ENCODE measurements at places on chromosomes 16 and 17. TPM values are rescaled to one million over a fixed set of nuclear protein-coding genes. Genes with fewer than 3 reads are reported as not detected.

DNA sequence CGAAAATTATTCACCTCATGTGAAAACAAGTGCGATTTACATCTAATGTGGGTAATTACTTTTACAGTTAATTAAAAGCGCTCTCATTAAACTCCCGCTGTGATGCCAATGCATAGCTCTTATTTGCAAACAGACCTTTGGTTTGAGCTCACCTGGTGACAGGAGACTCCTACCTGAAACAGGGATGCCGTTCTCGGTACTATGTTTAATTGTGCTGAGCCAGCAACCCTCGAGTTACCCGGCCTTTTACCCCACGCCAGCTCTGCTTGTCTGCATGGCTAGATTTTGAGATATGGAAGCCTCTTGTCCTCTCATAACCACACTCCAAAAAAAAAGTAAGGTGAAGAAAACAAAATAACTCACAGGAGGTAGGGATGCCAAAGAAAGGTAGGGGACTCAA lies 690.4 kb upstream of the RBFOX1 start:
- DNase-seq = no peak

DNA sequence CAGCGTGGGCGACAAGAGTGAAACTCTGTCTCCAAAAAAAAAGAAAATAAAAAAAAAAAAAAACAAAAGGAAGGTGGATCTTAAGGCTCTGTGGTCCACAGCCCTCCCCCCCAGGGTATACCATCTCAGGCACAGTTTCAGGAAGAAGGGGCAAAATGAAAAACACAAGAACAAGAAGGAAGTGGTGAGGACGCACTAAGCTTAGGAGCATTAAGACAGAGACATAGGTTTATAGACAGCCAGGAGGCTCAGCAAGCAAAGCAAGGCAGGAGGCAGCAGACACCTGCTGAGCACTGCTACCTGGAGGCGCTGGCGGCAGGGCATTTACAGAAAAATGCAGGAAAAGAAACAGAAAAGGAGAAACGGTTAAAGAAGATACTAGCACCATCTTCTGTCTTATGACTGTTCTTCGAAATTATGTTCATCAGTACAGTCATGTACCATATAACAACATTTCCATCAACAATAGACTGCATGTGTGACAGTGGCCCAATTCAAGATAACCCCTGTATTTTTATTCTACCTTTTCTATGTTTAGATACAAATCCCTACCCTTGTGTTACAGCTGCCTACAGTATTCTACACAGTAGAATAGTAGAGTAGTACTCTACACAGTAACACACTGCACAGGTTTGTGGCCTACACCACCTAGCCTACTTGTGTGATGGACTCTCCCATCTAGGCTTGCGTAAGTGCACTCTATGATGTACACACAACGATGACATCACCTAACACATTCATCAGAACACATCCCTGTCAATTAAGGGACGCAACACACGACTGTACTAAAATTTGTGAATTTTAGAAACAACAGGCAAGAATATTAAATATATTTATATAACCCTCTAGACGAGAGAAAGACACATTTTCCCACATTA lies 62.5 kb downstream of the XPO6 start:
- no peak for DNase-seq

UMOD gene
- 163 TPM for polyA plus RNA-seq

DNA sequence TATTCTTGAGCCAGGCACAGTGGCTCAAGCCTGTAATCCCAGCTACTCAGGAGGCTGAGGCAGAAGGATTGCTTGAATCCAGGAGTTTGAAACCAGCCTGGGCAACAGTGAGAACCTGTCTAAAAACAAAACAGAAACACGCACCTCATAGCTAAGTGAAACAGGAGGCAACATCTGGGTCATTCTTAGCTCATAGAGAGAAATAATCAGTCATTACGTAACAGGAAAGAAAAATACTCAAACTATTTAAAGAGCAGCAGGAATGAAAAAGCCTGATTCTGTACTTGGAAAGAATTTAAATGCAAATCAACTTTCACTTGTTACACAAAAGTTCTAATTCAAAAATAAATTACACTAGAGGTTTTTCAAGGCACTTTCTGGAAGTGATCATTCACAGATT lies 17.2 kb downstream of the CHCT1 start:
- DNase-seq = no peak

Measured in left kidney (tissue), 8 donors.